ENCODE measurements at places on chromosomes 4 and X.

DNA sequence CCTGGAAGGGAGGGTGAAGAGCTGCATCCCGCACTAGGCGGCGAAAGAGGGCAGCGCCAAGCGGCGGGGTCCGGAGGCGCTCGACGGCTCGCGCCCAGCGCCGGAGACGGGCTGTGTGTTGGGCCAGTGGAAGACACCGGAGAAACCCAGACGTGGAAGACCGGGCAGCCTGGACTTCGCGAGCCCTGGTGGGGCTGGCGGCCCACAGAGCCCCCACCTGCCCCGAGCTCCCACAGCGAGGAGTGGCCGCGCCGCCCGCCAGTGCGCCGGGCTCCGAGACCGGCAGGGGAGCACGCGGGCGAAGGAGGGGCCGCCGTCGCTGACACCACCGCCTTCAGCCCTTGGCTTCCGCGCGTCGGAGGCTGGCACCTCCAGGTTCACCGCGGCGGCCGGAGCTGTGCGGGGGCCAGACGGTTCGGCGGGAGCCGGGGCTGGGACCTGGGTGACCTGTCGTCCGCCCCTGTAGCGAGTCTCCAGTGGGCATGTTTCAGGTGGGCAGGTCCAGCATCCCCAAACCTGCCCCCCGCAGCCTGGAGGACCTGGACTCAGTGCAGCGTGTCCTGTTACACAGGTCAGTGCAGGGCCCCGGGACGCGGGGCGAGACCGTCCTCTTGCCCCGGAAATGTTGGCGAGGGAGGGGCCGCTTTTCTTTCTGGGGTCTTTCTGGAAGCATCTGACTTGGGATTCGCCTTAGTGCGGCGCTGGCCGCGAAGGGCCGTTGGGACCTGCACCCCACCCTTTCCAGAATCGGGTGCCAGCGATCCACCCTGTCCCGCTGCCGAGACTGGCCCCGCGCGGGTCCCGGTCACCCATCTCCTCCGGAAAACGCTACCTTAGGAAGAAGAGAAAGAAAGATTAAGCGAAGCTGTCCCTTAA lies 9.6 kb upstream of the INTU start:
- no peaks in the 10 kb centered on the region for H3K36me3 ChIP-seq
- no peak for DNase-seq
- peaks cover 11% of the 10 kb centered on the region for H3K4me1 ChIP-seq
- H3K27me3 ChIP-seq: peaks cover 48% of the 10 kb centered on the region
- H3K4me3 ChIP-seq: peak overlapping the region; percentile 54

DNA sequence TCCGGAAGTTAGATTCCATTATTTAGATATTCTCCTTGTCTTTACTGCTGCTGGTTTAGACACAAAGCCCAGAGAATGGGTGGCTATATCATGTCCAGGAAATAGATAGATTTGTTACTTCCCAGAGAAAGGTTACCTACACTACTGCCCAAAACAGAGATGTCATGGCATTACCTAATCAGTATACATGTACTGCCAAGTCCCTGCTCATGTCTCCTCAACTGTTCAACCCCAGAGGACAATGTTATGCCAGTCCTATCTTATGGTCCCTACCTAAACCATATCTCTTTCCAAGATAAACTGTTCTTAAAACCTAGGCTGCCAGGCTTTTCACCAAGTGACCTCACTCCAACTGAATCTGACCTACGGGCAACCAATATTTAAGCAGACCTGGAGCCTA lies 209.5 kb upstream of the AR start:
- no peak overlapping the region for H3K27ac ChIP-seq
- H3K27me3 ChIP-seq: no peaks in the 10 kb centered on the region

GRCh38 chrX:15413101-15413500 lies 28.9 kb upstream of the VEGFD start:
- H3K4me1 ChIP-seq: no peaks in the 10 kb centered on the region
- H3K36me3 ChIP-seq: no peaks in the 10 kb centered on the region
- no peak overlapping the region for H3K27ac ChIP-seq
- no peak overlapping the region for H3K4me3 ChIP-seq
- no peaks in the 10 kb centered on the region for H3K27me3 ChIP-seq
- DNase-seq: no peak

DNA sequence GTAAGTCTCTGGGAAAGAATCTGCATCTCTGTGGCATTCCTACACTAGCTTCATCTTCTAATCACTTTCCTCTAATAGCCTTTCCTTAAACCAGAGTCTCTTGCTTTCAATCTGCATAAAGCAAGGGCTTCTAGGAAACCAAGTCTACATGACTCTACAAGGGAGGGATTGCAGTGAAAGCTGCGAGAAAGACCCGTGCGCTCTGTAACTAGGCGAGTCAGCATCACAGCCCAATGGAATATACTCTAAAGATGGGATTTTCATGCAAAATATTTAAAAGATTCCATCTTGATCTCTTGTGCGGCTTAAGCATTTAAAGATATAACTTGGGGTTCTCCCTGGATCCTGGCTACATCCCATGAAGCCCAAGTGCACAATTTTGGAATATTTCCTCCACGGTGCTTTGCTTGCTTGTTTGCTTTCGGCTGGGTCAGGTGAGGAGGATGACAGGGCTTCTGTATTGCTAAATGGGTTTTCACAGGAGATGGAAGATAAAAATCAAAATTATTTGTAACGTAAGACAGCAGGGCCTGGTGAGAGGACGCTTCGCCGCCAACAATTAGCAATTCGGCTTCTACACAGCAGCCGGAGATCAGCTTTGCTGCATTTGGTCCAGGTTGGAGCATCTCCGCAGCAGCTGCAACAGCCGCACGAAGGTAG lies 687 bp upstream of the GRIA2 start:
- H3K4me3 ChIP-seq: peak overlapping the region; percentile 53
- H3K27ac ChIP-seq: no peak overlapping the region
- no peaks in the 10 kb centered on the region for H3K36me3 ChIP-seq
- peaks cover 6% of the 10 kb centered on the region for H3K27me3 ChIP-seq
- no peak for DNase-seq

GRCh38 chrX:17020851-17021821 lies 74.7 kb downstream of the REPS2 start:
- DNase-seq: no peak
- no peaks in the 10 kb centered on the region for H3K36me3 ChIP-seq
- no peaks in the 10 kb centered on the region for H3K4me1 ChIP-seq
- no peak overlapping the region for H3K27ac ChIP-seq
- H3K27me3 ChIP-seq: no peaks in the 10 kb centered on the region

DNA sequence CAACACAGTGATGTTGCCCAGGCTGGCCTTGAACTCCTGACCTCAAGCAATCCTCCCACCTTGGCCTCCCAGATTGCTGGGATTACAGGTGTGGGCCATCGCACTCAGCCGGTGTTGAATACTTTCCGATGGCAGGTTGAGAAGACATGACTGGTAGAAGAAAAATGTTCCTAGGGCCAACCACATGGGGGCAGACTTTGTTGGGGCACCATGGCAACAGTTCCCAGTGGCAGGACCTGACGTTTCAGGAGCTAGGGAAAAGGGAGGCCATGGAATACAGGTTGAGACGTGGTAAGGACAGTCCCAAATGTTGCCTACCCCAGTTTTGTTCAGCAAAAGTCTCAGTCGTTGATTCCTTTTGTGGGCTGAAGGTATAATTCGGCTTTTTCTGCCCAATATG lies 134.6 kb downstream of the ASMT start:
- H3K27me3 ChIP-seq: no peaks in the 10 kb centered on the region
- H3K4me1 ChIP-seq: peaks cover 10% of the 10 kb centered on the region
- no peak overlapping the region for H3K27ac ChIP-seq
- H3K4me3 ChIP-seq: no peak overlapping the region
- no peak for DNase-seq

DNA sequence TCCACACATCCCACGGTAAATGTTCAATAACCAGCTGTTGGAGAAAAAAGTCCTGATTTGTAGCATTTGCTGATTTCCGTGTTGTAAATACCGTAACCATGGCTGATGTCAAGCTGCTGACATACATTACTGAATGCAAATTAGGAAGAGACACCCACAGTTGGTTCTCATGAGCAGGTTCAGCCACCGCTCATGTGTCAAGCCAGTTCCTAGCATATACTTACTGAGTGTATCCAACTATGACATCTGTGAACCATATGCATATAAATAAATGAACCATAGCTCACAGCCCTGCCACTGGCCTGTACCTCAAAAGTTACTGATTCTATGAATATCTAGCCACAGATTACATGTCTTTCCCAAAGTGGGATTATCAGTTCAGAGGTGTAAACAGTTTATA lies 29.5 kb downstream of the FHDC1 start:
- no peak overlapping the region for H3K4me3 ChIP-seq
- H3K27ac ChIP-seq: peak overlapping the region; percentile 44
- H3K27me3 ChIP-seq: no peaks in the 10 kb centered on the region
- no peaks in the 10 kb centered on the region for H3K4me1 ChIP-seq
- no peaks in the 10 kb centered on the region for H3K36me3 ChIP-seq
- DNase-seq: no peak

- no peak for DNase-seq
- peaks cover 3% of the 10 kb centered on the region for H3K4me1 ChIP-seq
- no peaks in the 10 kb centered on the region for H3K36me3 ChIP-seq
- no peak overlapping the region for H3K4me3 ChIP-seq
These were observed 43.4 kb downstream of the SHROOM2 start for GRCh38 chrX:9829308-9830267.

DNA sequence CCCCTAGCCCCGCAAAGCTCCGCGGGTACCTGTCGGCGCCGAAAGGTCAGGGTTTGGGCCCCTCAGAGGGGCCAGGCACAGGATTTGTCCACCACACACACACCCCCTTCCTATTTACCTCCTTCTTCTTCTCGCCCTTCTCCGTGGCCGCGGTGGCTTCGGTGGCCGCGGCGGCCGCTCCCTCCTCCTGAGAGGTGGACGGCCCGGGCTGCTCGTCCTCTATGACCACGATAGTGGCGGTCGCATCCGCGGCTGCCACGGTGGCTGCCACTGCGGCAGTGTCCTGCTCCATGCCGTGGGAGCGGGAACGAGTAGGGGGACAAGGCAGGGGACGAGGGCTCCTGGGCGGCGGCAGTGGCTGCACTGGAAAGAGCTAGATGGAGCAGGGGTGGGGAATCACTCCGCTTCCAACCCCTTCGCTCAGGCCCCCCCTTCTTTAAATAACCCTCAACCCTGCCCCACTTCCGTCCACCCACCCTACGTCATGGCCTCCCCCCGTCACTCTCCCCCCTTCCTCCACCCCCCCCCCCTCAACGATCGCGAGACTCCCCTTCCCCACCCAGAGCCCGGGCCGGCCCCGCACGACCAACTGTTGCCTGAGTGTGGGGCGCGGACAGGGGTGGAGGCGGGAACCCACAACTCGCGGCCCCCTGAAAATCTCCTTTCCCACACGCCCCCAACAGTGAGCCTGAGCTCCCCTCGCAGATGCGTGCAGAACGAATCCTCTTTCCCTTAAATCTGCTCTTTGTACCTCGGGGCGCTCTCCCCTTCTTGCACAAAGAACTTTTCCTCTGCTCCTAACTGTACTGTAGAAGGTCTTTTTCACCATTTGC lies at the start of gene SMARCA1:
SMARCA1 (minus strand) TSS at position 412 of the 833 bp plus-strand sequence; CDS start at position 292, 120 bp downstream.
- H3K4me3 ChIP-seq: peak within 1 kb of the TSS; percentile 74
- H3K4me1 ChIP-seq: peaks cover 10% of the 10 kb centered on the region
- DNase-seq: no peak
- H3K27me3 ChIP-seq: no peaks in the 10 kb centered on the region
- H3K27ac ChIP-seq: peak within 1 kb of the TSS; percentile 71
- no peaks in the 10 kb centered on the region for H3K36me3 ChIP-seq

- H3K4me1 ChIP-seq: no peaks in the 10 kb centered on the region
- no peak overlapping the region for H3K27ac ChIP-seq
- no peaks in the 10 kb centered on the region for H3K36me3 ChIP-seq
- H3K27me3 ChIP-seq: no peaks in the 10 kb centered on the region
These were observed 61.3 kb upstream of the UNC5C start for GRCh38 chr4:95610061-95610569.

DNA sequence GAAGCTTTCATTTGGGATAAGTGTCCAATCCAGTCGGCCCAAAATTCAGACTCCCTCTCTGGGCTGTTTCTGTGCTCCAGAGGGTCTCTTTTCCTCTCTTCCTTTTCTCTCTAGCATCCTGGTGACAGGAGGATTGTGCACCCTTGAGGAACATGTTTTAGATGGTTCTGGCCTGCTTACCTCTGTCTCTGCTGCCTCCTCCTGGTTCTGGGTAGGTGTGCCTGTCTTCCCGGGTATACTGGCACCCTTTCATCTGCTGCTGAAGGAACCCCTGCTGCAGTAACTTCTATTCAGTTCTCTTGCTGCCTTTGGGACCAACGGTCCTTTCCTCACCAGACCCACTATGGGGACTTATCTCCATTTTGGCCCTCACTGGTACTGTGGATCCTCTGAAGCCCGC lies 53.2 kb downstream of the HMGB2 start:
- H3K4me3 ChIP-seq: no peak overlapping the region
- H3K4me1 ChIP-seq: peaks cover 4% of the 10 kb centered on the region
- H3K27me3 ChIP-seq: no peaks in the 10 kb centered on the region

GRCh38 chrX:85859426-85859825 lies 187.9 kb downstream of the CHM start:
- DNase-seq: no peak
- no peak overlapping the region for H3K4me3 ChIP-seq
- H3K27me3 ChIP-seq: no peaks in the 10 kb centered on the region
- no peaks in the 10 kb centered on the region for H3K36me3 ChIP-seq
- H3K4me1 ChIP-seq: no peaks in the 10 kb centered on the region
